ENCODE measurements at places on chromosomes 13 and 19.

DNA sequence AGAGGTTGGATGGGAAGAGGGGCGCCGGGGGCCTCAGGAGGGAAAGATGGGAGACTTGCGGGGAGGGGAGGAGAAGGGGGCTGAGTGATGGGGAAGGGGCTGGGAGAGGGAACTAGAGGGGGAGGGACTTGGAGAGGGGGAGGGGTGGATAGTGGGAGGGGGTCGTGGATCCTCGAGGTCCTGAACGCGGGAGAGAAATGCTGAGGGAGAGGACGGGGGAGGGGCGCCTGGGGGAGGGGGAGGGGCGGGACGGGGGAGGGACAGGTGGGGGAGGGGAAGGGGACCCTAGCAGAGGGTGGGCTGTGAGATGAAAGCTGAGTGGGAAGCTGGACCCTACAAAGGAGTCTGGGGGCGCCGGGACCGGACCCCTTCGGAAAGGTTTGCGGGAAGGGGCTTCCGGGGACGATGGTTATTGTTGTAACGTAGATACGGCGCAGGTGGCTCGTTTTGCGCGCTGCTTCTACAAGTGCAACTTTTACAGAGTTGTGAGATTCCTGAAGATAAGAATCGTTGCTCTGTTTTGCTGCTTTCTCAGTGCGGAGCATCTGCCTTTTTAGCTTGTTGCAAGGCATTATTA is 418 bp downstream of the ZNF444 start:
- DNase-seq: peak; percentile 32

DNA sequence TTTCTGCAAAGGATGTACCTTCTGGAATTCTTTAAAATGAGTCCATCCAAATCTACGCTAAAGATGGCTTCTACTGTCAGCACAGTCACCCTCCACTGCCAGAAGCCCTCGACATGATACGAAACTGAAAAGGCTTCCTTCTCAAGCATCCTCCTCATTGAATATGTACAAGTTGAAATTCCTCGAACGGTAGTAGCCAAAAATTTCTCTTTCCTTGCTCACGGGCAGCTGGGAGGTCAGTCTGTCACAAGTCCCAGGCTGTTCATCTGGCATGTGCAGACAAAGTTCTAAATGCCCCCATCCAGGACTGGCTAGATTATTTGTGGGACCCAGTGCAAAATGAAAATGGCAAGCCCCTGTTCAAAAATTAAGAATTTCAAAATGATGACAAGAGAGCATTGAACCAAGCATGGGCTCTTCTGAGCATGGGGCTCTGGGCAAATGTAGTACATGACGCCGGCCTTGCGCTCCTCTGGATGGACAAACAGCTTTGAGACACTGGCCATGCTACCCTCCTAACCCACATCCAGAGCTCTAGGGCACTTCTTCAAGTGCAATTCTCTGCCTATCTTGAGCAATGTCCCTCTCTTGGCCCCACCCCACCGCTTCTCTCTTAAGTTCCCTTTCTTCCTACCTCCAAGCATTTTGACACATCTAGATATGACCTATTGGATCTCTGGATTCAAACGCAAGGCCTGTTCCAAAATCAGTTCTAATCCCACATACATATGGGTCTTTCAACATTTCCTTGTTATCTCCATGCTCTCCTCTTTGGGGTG is 78.9 kb upstream of the FLT1 start:
- peak; percentile 30 for DNase-seq

DNA sequence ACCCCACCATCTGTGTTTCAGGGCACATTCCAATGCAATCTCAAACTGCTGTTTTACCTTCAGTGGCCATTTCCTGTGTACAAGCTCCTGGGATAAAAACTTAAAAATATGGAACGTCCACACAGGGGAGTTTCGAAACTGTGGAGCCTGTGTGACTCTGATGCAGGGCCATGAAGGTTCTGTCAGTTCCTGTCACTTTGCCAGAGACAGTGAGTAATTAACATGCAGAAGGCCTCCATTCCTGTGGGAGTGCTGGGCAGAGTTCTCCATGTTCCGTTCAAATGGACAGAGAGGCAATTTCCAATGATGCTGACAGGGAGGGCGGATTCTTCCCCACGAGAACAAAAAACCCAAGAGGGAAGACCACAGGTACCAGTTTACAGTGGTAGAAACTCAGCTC is 24.4 kb downstream of the WDR88 start:
- DNase-seq: no peak

GRCh38 chr19:17049711-17050280 is 23.2 kb upstream of the CPAMD8 start:
- no peak for DNase-seq

GRCh38 chr19:6318772-6319171 is 14.6 kb downstream of the ACER1 start:
- DNase-seq: no peak

- no peak for DNase-seq
These were observed 9.6 kb downstream of the ABHD13 start for GRCh38 chr13:108227651-108228272.

DNA sequence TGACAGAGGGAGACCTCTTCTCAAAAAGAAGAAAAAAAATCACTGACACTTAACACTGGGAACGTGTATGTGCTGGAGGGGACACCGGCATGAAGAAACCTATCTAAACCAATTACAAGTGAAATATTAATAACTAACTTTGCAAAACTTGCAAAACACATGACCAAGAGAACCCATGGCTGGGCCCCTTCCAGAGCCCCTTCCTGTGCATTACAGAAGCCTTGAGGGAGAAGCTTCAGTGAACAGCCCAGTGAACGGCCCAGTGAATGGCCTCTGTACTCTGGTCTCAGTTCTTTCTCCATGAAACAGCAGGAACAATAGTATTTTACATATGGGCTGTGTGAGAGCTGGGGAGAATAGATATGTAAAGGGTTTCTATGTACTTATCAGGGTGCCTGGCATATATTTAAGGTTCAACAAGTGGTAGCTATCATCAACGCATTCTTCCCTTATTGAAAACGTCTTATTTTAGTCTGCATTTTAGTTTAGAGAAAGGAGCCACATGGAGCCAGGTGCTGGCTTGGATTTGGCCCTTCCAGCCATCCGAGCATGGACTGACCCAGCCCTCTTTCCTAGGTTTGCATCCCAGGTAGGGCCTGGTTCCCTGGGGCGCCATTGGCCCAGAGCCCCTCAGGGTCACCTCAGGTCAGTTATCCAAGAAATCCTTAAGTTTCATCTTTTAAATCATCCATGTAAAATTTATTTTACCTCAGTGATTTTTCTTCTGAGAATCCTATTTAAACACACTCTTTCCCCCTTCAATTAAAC is 54.5 kb downstream of the CCDC70 start:
- DNase-seq: no peak

GRCh38 chr19:49017666-49018351 is 918 bp upstream of the LHB start:
- peak; percentile 52 for DNase-seq

GRCh38 chr13:99303863-99304521 is 3.2 kb downstream of the GPR183 start:
- DNase-seq: peak; percentile 55

DNA sequence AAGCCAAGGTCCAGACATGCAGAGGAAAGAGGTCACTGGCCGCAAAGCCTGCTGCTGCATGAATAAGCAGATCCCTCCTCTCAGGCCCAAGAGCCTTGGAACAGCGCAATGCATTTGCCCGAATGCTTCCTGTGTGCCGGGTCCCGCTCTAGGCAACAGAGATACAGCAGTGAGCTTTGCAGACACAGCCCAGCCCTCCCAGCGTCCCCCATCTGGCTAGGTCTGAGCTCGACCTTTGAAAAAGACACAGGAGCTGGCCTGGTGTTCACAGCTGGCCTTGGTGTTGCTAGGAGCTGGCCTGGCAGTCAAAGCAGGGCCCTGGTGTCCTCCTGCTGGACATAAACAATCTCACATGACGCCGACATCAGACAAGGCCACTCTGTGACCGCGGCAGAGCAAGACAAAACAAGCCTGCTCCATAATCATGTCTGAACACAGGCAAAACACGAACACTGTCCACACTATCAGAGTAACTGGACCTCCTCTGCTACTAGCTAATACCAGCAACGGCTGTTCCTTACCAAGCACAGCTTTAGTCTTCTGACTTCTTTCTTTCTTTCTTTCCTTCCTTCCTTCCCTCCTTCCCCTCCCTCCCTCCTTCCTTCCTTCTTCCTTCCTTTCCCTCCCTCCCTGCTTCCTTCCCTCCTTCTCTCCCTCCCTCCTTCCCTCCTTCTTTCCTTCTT is 5.7 kb upstream of the PEX11G start:
- peak; percentile 66 for DNase-seq

DNA sequence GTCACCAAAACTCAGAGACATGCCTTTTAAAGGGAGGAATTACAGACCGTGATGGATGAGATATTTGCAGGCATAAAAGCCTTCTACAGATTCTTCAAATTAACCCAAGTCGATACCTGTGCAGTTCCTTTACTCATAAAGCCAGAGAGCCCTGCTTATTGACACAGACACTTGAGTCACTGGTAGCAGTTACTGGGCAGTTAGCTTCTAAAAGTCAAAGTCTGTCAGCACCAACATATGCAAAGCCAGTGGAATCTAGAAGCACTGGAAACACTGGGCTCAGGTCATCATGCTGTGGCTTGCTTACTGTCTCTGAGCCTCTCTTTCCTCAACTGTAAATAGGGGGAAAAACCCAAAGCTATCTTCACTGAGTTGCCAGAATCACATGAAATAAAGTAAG is 25.7 kb upstream of the LRCH1 start:
- no peak for DNase-seq

DNA sequence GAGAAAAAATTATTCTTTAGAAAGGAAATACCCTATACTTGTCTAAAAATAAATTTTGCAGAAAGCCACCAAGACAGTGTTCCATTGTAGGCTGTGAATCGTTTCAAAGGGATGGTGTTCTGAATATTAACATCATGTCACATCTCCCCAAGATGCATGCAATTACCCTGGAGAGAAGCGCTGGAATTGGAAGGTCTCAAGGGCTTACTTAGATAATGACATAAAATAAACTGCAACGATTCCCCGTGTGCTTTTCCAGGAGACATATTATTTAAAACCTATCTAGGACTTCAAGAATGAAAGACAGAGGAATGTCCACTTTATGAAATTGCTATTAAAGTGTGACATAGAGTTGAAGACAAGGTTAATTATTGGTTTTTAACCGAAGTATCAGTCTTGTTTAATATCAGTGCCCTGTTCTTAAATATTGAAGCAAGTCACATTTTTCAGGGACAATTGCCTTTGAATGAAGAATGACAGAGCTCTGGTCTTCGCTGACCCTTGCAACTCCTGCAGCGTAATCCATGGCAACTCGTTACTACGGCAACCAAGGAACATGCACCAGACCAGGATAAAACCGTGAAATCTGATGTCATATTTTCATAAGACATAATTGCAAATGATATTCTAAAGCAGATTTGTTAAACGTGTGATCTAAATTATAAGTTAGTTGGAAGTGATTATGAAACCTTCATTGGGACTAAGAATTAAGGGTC is 91.7 kb downstream of the EFNB2 start:
- no peak for DNase-seq

- no peak for DNase-seq
These were observed 1.0 kb downstream of the DIRAS1 start for GRCh38 chr19:2719920-2720776.

DNA sequence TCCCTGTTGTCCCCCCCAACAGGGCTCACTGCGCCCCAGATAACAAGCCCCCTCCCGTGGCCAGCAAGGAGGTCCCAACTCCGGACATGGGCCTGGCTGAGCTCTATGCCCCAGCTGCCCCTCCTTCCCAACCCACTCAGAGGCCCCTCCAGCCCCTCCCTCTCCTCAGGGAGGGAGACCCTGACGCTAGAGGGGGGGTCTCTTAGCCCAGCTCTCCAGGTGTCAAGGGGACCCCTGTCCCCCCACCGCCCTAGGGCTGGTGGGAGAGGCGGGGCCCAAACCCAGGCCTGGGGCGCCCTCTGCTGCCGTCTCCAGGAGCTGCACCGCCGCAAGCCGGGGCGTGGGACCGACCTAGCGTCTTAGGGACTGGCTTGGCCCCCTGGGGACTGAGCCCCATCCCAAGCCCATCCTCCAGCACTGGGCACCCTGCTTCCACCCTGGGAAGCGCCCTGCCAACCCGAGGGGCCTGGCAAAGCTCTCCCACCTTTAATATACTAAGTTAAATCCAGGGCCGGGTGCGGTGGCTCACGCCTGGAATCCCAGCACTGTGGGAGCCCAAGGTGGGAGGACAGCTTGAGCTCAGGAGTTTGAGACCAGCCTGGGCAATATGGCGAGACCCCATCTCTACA is 1.4 kb downstream of the GRIN3B start:
- DNase-seq: peak; percentile 49

DNA sequence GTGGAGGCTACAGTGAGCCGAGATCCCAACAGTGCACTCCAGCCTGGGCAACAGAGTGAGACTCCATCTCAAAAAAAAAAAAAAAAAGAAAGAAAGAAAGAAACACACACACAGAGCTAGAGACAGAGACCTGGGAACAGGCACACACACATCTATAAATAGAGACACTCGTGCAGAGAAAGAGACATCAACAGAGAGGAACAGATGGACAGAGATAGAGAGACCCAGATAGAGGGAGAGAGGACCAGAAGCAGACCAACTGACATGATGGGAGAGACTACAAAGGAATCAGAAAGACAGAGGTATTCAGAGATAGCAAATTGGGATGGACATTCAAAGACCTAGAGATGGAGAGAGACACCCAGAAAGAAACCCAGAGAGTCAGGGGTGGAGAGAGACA is 2.1 kb upstream of the CA11 start:
- DNase-seq: no peak

DNA sequence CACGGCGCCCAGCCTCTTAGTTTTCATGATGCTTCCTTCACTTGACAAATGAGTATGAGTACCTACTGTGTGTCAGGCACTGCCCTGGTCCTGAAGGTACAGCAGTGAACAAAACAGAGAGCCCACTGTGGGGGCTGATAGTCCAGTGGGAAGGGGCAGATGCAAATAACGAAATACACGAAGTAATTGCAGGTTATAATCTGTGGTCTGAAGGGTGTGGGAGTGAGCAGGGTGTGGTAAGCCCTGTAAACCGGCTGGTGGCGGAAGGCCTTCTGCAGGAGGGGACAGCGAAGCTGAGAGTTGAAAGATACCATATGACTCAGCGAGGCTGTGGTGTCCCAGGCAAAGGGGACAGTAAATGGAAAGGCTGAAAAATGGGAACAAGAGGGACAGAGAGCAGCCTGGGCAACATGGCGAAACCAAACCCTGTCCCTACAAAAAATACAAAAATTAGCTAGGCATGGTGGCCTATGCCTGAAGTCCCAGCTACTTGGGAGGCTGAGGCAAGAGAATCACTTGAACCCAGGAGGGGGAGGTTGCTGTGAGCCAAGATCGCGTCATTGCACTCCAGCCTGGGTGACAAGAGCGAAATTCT is 60.5 kb downstream of the MAP4K1 start:
- no peak for DNase-seq

DNA sequence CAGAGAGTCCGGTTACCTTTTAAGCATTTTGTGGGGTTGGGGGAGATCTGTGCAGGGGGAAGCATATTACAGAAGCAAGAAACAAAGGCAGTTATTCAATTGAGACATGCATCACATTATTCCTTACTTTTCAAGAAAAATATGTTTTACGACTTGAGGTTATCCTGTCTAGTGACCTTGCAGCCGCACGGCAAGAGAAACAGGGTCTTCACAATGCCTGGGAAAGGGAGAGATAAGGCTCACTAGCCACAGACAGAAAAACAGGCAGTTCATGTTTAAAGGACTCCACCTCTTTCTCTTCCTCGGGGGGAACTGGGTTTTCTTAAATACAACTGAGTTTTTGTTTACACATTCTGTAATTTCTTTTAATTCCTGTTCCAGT is 536 bp upstream of the NCR1 start:
- no peak for DNase-seq

Data from body of pancreas (tissue), 4 donors.